Astrocyte (in vitro differentiated cells and primary cell): ENCODE measurements at places on chromosomes 6 and 20. TPM values are rescaled to one million over a fixed set of nuclear protein-coding genes. Genes with fewer than 3 reads are reported as not detected.

- H3K4me1 ChIP-seq = peaks cover 18% of the 10 kb centered on the region
- peak overlapping the region; percentile 62 for H3K4me3 ChIP-seq
- H3K36me3 ChIP-seq = no peaks in the 10 kb centered on the region
- no peak overlapping the region for H3K27ac ChIP-seq
- DNase-seq = no peak
These were observed 71.5 kb downstream of the SOX4 start for GRCh38 chr6:21665110-21665391.

DNA sequence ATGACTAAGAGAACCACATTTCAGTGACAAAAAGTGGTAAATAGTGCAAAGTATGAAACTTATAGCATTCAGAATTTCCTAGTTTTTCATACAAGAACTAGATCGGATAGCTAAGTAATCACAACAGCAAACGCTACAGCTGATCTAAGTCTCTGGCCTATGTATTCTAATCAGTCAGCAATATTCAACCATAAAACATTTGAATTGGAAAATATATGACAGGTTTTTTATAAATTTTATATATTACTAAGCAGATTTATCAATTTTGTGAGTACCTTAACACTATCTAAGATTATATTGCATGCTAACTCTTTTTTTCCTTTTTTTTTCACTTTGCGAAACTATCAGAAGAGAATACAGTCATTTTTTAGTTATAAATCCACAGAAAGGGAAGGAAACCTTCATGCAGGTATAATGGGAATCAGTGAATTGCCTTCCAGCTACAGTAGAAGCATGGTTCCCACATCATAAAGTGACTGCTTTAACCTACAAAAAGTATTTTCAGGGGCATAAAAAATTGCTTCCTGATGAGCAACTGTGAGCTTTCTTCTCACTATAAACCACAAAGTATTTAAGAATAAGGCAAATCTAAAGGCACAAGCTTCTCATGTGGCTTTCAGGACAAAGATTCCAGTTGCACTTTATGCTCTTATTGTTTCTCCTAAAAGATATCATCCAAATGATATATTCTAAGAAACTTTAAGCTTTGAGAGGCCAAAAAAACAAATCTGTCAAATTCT is 74.0 kb upstream of the GJE1 start:
- peak; percentile 14 for DNase-seq
- no peaks in the 10 kb centered on the region for H3K36me3 ChIP-seq
- H3K4me1 ChIP-seq = no peaks in the 10 kb centered on the region

- no peaks in the 10 kb centered on the region for H3K36me3 ChIP-seq
- no peak for DNase-seq
- H3K27ac ChIP-seq = no peak overlapping the region
- no peaks in the 10 kb centered on the region for H3K27me3 ChIP-seq
These were observed 162.0 kb upstream of the RNF217 start for GRCh38 chr6:124800222-124800621.

DNA sequence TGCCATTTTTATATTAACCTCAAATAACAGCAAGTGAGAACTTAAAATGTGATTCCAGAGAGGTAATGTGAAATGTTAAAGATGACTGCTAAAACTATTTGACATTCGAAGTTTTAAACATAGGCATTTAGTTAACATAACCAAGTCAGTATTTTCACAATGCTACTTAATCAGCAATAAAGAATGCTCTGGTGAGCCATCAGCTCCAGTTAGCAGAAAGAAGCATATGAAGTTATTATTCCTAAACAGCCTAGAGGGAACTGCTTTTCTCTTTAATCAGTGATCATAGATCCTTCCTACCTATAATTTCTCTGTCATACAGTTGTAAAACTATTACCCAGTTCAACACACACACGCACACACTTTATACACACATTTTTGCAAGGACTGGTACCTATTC is 60.1 kb downstream of the MMS22L start:
- H3K4me1 ChIP-seq = no peaks in the 10 kb centered on the region
- H3K27ac ChIP-seq = no peak overlapping the region
- DNase-seq = peak; percentile 20
- no peak overlapping the region for H3K4me3 ChIP-seq
- H3K27me3 ChIP-seq = no peaks in the 10 kb centered on the region

DNA sequence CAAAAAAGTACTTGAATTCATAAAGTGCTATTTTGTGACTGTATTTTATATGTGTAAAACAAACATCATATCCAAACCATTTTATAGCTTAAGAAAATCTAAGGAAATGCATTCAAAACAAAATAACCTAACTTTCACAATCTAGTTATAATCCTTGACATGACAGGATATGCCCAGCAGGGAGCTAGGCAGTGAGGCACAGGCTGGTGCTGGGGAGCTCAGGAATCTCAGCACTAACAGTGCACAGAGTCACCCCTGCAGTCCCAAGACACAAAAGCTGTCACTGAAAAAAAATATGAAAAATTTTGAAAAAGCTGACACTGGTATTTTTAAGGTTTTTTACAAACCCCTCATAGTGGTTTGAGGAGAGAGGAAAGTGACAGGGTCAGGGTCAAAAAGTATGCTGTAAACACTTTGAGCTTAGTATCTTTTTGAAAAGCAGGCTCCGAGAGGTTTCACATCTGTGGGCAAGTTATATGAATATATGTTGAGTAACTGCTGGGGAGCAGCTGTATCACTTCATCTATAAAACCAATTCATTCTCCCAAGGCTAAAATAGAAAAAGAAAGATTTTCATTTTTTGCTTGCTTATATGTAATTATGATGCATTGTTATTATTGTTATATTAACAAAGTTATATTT is 24.1 kb downstream of the LGSN start:
- no peak for DNase-seq
- no peak overlapping the region for H3K4me3 ChIP-seq
- no peaks in the 10 kb centered on the region for H3K4me1 ChIP-seq
- no peaks in the 10 kb centered on the region for H3K27me3 ChIP-seq

DNA sequence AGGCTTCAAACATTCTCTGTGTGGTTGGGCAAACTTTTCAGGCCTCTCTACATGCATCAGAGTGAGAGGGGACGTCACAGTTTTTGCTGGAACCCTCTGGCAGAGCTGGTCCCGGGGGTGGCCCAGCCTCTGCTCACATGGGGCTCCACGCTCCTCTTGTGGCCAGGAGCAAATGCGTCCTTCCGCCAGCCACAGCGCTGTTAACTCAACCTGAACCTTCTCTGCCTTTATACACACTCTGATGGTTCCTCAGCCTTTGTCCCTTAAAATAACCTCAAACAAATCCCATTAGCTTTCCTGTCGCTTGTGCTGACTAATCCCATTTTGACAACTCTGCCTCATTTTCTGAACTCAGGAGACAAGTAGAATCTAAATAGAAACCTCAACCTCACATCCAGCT is 39.4 kb upstream of the TGM6 start:
- peaks cover 4% of the 10 kb centered on the region for H3K27me3 ChIP-seq
- no peak overlapping the region for H3K27ac ChIP-seq
- no peak for DNase-seq
- no peaks in the 10 kb centered on the region for H3K4me1 ChIP-seq
- no peak overlapping the region for H3K4me3 ChIP-seq

- no peaks in the 10 kb centered on the region for H3K4me1 ChIP-seq
- H3K36me3 ChIP-seq = no peaks in the 10 kb centered on the region
- no peak overlapping the region for H3K4me3 ChIP-seq
- H3K27ac ChIP-seq = no peak overlapping the region
These were observed 15.7 kb upstream of the NHSL1 start for GRCh38 chr6:138514860-138515540.

DNA sequence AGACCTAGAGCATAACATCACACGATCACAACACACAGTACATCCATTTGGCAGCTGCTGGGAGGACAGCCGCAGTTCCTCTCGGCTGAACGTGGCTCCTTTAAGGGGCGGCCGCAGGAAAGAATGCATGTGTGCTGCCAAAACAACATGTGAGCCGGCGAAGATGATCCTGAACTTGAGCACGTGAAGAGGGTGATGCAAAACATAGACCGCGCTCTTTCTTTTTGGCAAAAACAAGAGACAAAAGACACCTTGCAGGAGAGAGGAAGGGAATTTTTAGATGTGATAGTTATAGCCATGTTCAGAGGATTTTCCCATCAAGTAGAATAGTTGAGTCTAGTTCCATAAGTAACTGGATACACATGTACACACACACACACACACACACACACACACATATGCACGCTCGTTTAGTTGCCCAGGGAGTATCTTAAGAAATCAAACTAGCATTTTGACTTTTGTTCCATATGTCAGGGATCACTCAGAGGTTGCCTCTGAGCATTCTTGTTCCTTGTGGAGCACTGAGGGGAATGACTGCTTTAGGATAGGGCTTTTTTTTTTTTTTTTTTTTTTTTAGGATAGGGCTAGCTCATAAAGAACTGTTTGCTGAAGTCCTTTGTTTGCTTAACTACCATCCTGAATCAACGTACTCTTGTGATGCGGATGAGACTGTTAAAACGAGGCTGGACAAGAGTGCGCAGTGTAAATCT is 21.7 kb upstream of the RANBP9 start:
- H3K27me3 ChIP-seq = no peaks in the 10 kb centered on the region
- DNase-seq = peak; percentile 84
- no peaks in the 10 kb centered on the region for H3K36me3 ChIP-seq
- H3K27ac ChIP-seq = no peak overlapping the region

- no peaks in the 10 kb centered on the region for H3K36me3 ChIP-seq
- H3K27ac ChIP-seq = no peak overlapping the region
- no peak overlapping the region for H3K4me3 ChIP-seq
- DNase-seq = no peak
These were observed 52.1 kb downstream of the SNX5 start for GRCh38 chr20:17916433-17916891.

DNA sequence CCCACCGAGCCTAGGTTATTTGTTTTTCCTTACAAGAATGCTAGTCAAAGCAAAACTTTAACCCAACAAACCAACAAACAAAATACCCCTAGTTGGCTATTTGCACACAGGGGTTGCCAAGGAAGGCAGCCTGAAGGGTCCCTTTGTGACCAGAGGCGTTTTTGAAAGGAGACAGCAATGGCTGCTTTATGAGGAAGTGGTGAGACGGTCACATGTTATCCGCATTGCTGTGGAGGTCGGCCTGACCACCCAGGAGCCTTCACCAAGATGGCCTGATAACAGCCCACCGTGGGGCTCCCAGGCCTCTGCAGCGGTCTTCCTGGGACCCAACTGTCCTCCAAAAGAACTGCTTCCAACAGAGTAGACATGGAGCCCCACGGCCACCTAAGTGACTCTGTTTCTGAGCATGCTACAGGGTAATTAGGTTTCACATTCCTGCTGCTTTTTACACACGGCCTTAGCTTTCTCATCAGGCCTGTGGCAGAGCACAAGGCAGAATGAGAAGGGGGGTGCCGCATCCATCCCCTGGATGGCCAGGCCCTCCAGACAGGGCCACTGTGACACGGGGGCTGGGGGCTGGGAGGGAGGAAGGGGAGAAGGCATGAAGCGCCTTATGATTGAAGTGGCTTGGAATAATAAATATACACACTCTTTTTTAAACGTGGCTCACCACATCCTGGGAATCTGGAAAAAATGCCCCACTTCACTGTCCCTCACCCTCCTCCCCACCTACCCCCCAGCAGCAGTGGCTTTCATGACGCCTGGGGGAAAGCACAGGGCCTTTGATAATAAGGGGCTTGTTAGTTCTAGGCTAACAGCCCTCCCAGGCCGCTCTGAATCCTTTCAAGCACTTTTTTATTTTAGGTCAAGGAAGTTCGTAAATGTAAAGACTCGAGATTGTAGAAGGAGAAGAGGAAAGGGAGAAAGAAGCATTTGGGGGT is 86.0 kb downstream of the CLIC5 start:
- peaks cover 7% of the 10 kb centered on the region for H3K4me1 ChIP-seq
- H3K36me3 ChIP-seq = no peaks in the 10 kb centered on the region
- H3K27me3 ChIP-seq = peaks cover 3% of the 10 kb centered on the region
- DNase-seq = no peak
- no peak overlapping the region for H3K27ac ChIP-seq
- H3K4me3 ChIP-seq = no peak overlapping the region

DNA sequence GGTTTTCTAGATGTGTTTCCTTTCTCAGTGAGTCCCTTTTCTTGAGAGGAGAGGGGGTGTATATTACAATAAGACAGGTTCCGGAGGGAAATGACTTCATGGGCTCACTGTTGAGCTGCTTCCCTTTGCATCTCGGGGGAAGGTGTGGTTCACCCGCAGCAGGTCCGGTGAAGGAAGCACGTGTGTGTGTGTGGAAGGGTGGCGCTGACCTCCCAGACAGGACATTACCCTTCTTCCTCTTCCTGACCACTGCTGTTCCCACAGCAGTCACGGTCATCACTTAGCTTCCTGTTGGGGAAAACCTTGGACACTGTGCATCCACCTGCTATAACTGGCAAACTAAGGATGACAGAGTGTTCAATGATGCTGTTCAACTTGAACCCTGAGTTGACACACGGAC is 83.6 kb downstream of the PLEKHG1 start:
- no peaks in the 10 kb centered on the region for H3K4me1 ChIP-seq
- H3K36me3 ChIP-seq = no peaks in the 10 kb centered on the region
- no peaks in the 10 kb centered on the region for H3K27me3 ChIP-seq
- H3K27ac ChIP-seq = no peak overlapping the region
- DNase-seq = no peak
- H3K4me3 ChIP-seq = no peak overlapping the region

DNA sequence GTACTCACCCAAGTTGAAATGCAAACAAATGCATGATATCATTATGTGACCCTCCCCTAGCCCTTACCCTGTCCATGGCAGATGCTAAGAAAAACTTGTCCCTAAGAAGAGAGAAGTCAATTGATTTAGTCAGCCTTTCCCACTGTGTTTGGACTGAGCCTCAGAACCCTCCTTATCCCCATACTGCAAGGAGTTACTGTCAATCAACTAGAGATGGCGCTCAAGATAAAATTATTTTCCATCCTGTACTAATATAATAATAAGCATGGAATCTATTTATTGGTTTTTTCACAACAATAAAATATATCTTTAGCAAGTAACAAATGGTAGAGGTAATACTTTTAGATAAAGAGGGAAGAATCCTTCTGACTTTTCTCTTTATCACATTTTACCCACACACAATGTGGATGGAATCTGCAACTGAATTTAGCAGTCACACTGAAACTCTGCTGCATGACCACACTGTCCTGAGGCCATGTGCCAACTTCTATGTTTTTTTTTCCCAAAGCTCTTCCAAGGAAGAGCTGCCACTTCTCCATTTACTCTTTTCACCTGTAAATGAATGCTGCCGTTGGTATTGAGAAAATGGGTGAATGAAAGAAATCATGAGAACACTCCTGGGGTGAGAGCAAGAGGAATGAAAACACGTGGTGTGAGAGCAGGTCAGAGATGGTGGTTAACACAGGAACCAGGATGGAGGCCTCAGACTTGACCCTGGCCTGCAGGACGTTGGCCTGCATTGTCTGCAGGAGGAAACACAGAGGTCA is 10.5 kb downstream of the NT5E start:
- H3K4me1 ChIP-seq = peaks cover 82% of the 10 kb centered on the region
- no peak overlapping the region for H3K4me3 ChIP-seq
- no peaks in the 10 kb centered on the region for H3K36me3 ChIP-seq
- peak overlapping the region; percentile 76 for H3K27ac ChIP-seq

CAPN11 gene
- total RNA-seq = not detected in 2 replicates

CCN2 gene
- 1,138 and 1,253 TPM in 2 replicates for total RNA-seq

ZNF831 gene
- total RNA-seq = not detected in 2 replicates

PNRC1 gene
- 93.2 and 95.9 TPM in 2 replicates for total RNA-seq

SLC17A4 gene
- total RNA-seq = not detected in 2 replicates

TMEM14C gene
- total RNA-seq = 128 and 134 TPM in 2 replicates

TPX2 gene
- 31.7 and 41.6 TPM in 2 replicates for total RNA-seq

GRIK2 gene
- total RNA-seq = 2.5 and 2.8 TPM in 2 replicates

HLA-DQB2 gene
- not detected in 2 replicates for total RNA-seq
